Colonic mucosa (tissue), 4 donors: ENCODE measurements at places on chromosomes 2 and 18. TPM values are rescaled to one million over a fixed set of nuclear protein-coding genes. Genes with fewer than 3 reads are reported as not detected.

DNA sequence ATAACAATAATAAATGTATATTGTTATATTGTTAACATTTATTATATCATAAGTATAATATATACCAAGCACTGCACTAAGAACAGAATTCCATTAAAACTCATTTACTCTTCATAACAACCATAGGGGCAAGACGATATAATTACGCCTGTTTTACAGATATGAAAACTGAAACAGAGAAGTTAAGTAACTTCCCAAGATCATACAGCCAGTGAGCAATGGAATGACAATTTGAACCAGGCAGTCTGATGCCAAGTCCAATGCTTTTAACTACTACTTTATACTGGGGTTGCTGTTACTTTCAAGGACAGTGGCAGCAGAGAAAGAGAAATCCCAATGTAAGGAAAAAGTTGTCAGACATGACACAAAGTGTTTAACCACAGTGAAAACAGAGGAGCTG, 338.8 kb upstream of the ID2 start:
- no peaks in the 10 kb centered on the region for H3K4me1 ChIP-seq
- H3K36me3 ChIP-seq = no peaks in the 10 kb centered on the region
- H3K27me3 ChIP-seq = no peaks in the 10 kb centered on the region
- no peak for DNase-seq
- H3K4me3 ChIP-seq = no peak overlapping the region
- H3K27ac ChIP-seq = no peak overlapping the region

DNA sequence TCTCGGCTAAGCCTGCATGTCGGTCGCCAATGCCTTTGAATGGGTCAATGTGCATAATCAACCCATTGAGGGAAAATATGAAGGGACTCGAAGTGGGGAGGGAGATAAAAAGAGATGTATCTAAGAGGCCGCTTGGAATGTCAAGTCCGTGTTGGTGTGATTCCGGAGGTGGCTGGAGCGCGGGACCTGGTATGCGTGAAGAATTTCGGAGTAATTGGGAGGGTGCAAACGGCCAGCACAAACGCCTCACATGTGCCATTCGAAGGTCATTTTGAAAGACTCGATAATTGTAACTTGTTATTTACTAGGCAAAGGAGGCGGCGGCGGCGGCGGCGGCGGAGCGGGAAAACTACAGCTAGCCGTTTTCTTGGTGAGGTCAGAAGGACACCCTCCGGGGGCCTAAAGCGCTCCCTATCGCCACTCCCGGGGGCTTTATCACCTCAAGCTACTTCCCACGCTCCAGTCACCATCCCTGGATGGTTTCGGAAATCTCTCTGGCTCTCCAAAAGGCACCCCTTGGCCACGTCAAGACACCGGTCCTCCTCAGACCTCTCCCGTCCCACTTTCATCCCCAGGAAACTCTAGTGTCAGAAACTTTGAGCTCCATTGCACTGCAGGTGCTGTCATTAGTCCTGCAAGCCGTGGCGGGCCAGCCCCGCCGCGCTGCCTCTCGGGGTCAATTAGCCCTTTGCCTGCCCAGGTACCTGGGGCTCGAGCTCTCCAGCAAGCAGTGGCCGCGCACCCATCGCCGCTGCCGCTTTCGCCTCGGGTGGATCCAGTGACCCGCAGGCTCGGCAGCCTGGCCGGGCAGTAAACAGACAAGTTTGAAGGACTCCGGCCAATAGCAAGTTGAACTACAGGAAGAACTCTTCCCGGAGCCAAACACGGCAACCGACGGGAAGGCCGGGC, 1.5 kb downstream of the ERBB4 start:
- H3K4me1 ChIP-seq = no peaks in the 10 kb centered on the region
- H3K27me3 ChIP-seq = peaks cover 42% of the 10 kb centered on the region
- H3K4me3 ChIP-seq = peak overlapping the region; percentile 40
- peak; percentile 20 for DNase-seq

DNA sequence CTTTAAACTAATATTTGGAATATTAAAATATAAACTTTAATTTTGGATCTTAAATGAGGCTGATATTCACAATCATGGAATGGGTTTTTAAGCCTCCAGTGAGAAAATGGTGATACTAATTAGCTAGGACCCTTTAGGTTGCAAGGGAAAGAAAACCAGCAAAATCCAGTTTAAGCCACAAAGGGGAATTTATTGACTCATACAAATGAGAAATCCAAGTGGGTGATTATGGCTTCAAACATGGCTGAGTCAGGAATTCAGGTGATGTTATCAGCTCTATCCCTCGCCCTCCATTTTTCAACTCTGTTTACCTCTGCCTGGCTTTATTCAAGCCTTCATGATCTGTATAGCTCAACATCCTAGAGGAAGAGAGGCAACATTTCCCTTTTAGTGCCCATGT, 75.3 kb upstream of the DLX2 start:
- DNase-seq = no peak
- no peaks in the 10 kb centered on the region for H3K36me3 ChIP-seq
- H3K27ac ChIP-seq = no peak overlapping the region
- H3K4me3 ChIP-seq = no peak overlapping the region

DNA sequence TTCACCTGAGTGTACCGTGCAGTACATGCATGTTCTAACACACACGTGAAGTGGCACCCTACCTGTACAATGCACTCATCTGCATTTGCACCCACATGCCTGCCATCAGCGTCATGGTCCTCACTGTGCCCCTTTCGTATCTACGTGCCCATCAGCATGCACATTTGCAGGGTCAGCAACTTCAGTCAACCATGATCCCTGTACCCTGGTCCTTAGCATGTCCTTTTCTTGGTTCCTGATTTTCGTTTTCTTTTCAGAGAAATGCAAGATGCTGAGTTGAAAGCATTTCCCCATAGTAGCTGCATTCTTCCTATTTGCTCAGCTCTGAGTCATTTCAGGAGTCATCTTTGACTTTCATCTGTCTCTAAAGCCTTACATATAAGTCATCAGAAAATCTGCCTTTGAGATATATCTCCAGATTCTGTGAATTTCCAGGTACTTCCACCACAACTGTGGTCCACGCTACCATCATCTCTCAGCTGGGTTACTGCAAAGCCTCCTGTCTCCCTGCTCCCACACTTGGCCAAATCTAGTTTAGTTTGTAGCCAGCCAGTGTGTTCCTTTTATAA, 14.7 kb upstream of the PUM2 start:
- no peaks in the 10 kb centered on the region for H3K27me3 ChIP-seq
- DNase-seq = no peak
- no peak overlapping the region for H3K4me3 ChIP-seq
- no peaks in the 10 kb centered on the region for H3K36me3 ChIP-seq

- DNase-seq = no peak
- H3K27ac ChIP-seq = no peak overlapping the region
- no peaks in the 10 kb centered on the region for H3K36me3 ChIP-seq
- H3K27me3 ChIP-seq = no peaks in the 10 kb centered on the region
Observed at GRCh38 chr18:60100778-60101177, 201.0 kb downstream of the PMAIP1 start.

GRCh38 chr2:25174192-25174861, 5.9 kb upstream of the POMC start:
- H3K27ac ChIP-seq = no peak overlapping the region
- no peaks in the 10 kb centered on the region for H3K36me3 ChIP-seq
- H3K4me1 ChIP-seq = no peaks in the 10 kb centered on the region
- peaks cover 5% of the 10 kb centered on the region for H3K27me3 ChIP-seq
- H3K4me3 ChIP-seq = no peak overlapping the region

The LYPD1 gene
- not detected for total RNA-seq

GRCh38 chr2:18412980-18413675, 147.3 kb downstream of the RDH14 start:
- H3K4me1 ChIP-seq = no peaks in the 10 kb centered on the region
- H3K4me3 ChIP-seq = no peak overlapping the region
- H3K36me3 ChIP-seq = no peaks in the 10 kb centered on the region

- H3K36me3 ChIP-seq = no peaks in the 10 kb centered on the region
- no peak overlapping the region for H3K27ac ChIP-seq
- H3K27me3 ChIP-seq = no peaks in the 10 kb centered on the region
- no peak overlapping the region for H3K4me3 ChIP-seq
- peak; percentile 20 for DNase-seq
- H3K4me1 ChIP-seq = no peaks in the 10 kb centered on the region
Observed at GRCh38 chr2:16900405-16901025, 234.9 kb upstream of the CYRIA start.

- no peak overlapping the region for H3K27ac ChIP-seq
- no peaks in the 10 kb centered on the region for H3K4me1 ChIP-seq
- no peaks in the 10 kb centered on the region for H3K27me3 ChIP-seq
- no peak for DNase-seq
- no peaks in the 10 kb centered on the region for H3K36me3 ChIP-seq
Observed at GRCh38 chr18:45071956-45072355, 391.3 kb downstream of the SETBP1 start.

DNA sequence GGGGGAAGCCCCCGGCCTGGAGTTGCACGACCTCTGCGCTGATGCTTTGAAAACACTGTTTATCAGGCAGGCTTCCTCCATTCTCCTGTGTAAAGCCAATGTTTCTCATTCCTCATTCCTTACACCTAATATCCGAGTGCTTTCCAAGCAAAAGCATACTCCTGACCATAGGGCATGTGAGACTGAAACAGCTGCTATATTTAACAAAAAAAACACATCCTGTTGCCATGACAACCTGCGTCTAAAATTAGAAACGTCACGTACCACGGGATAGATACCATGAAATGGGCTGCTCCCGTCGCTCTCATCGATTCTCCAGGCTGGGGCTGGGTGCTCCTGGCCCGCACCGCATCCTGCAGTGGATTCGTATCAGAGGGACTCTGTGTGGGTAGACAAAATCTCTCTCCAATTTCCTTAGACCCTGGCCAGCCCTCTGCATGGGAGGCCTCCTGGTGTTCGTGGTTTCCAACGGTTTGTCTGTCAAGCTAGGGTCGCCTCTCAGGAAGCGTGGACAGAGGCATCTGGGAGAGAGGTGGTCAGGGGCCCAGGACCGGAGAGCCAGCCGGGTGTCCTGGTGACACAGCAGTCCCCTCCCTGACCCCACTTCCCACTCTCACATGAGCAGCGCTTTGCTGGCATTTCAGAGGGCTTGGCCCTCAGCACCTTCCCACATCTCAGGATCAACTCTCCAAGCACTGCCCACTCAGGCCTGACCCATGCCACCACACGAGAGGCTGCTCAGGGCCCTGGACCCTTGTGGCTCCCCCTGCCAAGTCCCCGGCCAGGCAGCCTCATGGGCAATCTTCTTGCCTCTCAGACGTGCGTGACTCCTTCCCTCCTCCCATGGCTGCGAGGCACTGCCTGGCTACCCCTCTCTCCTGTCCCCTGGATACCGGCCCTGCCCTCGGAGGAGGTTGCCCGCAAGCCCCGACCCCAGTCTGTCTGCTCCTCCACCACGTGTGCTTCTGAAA, 268.1 kb downstream of the NDUFA10 start:
- DNase-seq = no peak
- H3K4me3 ChIP-seq = no peak overlapping the region
- H3K36me3 ChIP-seq = no peaks in the 10 kb centered on the region
- H3K27me3 ChIP-seq = no peaks in the 10 kb centered on the region
- H3K4me1 ChIP-seq = no peaks in the 10 kb centered on the region
- no peak overlapping the region for H3K27ac ChIP-seq

DNA sequence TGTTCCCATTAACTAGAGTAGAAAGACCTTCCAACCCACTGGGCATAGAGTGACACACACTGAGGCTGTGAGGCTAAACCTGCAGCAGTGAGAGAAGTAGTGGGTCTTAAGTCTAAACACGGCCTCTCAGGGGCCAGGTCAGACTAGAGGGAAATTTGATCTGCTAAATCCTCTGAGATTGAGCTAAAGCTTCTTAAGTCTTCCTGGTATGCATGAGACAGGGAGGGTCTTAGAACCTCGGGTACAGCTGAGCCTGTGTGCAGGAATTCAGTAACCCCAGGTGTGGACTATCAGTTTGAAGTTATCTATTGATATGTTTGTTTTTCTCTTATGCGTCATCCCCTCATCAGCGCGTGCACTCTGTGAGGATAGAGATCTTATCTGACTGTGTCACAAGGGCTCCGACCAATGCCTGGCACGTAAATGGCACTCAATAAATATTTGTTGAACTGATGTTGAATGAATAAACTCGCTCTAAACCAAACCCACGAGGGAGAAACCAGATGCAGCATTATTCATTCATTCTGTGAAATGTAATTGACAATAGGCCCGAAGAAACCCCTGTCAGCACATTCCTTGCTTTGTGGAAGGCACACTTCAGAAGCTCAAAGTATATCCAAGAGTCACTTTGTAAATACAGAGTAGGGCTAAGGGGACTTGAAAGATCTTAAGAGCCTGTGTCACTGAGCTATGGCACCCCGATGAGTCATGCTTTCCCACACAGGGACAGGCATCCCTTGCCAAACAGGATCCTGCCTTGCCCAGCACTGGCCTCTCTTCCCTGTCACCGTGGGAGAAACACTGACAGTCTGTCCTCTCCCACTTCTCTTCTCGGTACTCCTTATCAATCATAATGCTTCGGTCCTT, 21.7 kb upstream of the RAB10 start:
- H3K27me3 ChIP-seq = no peaks in the 10 kb centered on the region
- peak overlapping the region; percentile 42 for H3K27ac ChIP-seq
- no peaks in the 10 kb centered on the region for H3K36me3 ChIP-seq
- no peak overlapping the region for H3K4me3 ChIP-seq
- peaks cover 7% of the 10 kb centered on the region for H3K4me1 ChIP-seq

- no peaks in the 10 kb centered on the region for H3K27me3 ChIP-seq
- no peaks in the 10 kb centered on the region for H3K4me1 ChIP-seq
- no peaks in the 10 kb centered on the region for H3K36me3 ChIP-seq
- H3K27ac ChIP-seq = no peak overlapping the region
- no peak for DNase-seq
- H3K4me3 ChIP-seq = no peak overlapping the region
Observed at GRCh38 chr2:8977758-8978157, 25.7 kb downstream of the MBOAT2 start.

DNA sequence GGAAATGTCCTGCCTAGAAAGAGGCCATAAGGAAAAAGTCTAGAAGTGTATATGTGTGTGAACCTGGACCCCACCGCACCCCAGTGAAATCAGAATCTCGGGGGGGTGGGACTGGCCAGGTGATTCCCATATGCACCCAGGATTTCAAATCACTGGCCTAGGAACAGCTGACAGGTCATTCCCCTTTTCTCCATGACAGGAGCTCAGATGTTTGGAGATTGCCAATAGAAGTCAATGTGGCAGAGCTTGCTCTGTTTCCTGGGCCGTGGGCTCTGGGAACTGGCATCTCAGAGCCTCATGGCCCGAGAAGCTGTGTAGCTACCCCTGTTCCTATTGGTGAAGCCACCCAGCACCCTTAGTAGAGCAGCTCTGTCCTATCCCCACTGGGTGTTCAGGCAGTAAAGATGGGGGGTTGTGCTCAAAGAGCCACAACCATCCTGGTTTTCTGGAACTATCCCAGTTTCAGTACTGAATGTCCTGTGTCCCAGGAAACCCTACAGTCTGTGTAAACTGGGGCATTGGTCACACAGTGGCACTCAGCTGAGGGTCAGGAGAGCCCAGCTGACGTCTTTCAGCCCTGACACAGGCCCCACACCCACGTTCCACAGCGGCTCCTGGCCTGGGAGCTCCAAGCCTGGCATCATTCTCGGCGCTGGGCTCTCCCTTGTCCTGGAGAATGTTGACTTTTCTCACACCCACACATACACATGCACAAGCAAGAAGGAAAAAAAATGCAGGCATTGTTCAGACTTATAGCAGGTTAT, 18.9 kb downstream of the GNLY start:
- no peaks in the 10 kb centered on the region for H3K36me3 ChIP-seq
- no peaks in the 10 kb centered on the region for H3K27me3 ChIP-seq
- no peak overlapping the region for H3K4me3 ChIP-seq
- DNase-seq = no peak
